Activated CD4-positive, alpha-beta T cell treated with anti-CD3 and anti-CD28 coated beads for 36 hours (primary cell): ENCODE measurements at places on chromosomes 11 and 22.

DNA sequence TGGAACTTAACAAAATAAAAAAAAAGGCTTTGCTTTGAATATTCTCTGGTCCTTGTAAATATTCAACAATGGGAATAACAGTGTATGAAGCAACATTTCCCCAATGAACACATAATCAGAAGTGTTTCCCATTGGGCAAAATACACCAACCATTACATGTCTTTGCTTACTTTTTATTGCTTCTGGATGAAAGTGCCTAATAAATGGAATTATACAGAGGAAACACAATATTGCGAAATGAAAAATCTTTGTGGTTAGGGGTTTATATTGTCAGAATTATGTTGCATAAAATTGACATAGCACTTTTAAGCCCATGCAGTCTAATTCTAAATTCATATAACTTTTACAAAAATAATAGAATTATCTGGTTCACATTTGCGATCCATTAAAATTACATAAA, 386.4 kb downstream of the DCDC1 start:
- DNase-seq = no peak

DNA sequence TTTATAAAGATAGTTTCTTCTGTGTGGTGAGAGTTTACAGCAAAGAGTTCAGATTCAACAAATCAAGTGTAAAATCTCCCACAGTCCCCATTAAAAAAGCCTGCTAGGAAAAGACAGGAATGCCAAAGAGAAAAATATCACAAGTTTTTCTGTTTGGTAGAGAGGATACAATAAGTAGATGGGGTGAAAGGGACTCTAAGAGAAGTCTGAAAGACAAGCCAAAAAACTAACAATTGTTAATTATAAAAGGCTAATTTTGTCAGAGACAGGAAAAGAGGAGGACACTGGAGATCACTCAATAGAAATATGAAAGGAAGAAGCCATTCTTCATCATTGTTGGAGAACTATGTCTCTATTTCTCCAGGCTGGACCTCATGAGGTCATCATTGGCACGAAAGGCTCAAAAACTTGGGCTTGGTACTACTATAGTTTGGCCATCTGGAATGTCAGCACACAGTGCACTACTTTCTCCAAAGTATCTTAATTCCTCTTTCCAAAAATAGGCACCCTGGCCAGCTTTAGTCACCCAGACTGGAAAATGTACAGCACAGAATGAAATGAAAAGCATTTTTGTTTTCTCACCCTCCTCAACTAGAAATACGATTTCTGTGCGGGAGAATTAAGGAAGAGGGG, 531 bp upstream of the SOX6 start:
- no peak for DNase-seq

GRCh38 chr11:128734103-128734831, 40.4 kb downstream of the FLI1 start:
- DNase-seq = peak; percentile 51

DNA sequence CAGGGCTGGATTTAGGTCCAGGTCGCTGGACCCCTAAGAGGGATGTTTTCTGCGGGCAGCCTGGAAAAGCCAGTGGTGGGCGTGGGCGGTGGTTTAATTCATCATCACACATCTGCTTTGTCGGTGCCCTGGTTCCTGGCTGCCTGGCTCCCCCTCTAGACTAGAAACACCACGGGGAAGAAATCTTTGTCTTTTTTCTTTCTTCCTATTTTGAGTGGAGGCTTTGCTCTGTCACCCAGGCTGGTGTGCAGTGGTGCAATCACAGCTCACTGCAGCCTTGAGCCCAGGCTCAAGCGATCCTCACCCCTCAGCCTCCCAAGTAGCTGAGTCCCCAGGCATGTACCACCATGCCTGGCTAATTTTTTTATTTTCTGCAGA, 86.6 kb upstream of the LINC01488 start:
- no peak for DNase-seq

DNA sequence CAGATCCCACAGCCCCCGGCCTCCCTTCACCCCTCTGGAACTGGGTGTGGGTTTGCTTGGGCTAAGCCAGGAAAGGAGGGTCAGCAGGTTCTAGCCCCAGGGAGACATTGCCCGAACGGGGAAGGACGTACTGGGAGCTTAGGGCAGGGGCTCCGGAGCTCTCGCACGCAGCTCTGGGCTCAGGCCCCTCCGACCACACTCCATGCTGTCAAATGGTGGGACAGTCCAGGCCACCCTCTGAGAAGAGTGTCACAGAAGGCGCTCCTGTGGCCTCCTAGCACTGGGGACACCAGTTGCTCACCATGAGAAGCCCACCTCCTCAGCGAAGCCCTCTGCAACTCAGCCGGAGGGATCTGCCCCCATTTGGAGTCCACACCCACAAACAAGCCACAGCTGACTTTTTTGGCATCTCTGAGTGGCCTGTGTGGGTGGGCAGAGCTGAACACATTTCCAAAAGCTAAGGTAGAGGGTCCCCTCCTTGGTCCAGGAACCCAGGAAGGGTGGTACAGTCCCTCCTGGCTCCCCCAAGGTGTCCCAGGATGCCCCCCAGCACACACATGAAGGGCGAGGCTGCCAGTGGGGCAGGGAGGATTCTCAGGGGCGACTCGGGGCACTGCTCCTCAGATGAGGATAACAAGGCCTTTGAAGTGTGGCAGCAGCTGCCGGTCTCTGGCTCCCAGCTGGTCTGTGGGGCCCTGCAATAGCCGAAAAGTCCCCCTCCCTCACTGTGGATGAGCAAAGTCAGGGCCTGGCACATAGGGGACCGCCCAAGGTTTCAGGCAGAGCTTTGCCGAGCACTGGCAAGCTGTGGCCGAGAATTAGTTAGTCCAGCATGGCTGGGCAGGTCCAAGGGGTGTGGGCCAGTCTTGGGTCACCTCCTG, 13.0 kb upstream of the TEF start:
- DNase-seq = no peak

DNA sequence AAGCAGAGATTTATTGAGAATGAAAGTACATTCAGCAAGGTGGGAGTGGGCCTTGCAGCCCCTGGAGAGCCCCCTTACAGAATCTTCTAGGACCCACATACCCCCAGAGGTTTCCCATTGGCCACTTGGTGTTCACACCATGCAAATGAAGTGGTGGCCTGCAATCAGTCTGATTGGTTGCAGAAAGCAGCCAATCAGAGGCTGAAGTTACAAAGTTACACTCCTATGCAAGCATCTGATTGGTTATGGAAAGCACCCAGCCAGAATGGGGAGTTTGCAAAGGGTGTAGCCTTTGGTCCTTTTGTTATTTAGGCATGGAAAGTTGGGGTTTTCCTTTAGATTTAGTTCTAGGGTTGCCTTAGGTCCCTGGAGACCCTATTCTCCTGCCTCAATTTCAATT, 34.9 kb downstream of the UVRAG start:
- no peak for DNase-seq

DNA sequence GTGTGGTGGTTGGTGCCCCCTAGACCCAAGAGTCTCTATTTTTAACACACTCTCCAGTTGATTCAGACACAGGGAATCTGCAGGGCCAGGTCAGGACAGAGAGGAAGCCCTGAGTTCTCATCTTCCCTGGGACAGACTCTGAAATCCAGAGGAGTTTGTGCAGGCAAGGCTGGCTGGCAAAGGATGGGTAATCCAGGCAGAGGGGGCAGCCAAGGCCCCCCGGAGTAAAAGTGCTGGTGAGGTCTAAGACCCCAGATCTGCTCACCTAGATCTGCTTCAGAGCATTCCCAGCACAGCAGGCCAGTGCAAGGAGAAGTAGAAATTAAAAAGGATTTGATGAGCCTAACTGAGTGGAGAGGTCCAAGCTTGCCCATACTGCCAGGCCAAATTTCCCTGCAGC, 40.6 kb upstream of the MN1 start:
- DNase-seq = no peak

GRCh38 chr11:33988586-33989370, 62.8 kb upstream of the CAPRIN1 start:
- DNase-seq = no peak

DNA sequence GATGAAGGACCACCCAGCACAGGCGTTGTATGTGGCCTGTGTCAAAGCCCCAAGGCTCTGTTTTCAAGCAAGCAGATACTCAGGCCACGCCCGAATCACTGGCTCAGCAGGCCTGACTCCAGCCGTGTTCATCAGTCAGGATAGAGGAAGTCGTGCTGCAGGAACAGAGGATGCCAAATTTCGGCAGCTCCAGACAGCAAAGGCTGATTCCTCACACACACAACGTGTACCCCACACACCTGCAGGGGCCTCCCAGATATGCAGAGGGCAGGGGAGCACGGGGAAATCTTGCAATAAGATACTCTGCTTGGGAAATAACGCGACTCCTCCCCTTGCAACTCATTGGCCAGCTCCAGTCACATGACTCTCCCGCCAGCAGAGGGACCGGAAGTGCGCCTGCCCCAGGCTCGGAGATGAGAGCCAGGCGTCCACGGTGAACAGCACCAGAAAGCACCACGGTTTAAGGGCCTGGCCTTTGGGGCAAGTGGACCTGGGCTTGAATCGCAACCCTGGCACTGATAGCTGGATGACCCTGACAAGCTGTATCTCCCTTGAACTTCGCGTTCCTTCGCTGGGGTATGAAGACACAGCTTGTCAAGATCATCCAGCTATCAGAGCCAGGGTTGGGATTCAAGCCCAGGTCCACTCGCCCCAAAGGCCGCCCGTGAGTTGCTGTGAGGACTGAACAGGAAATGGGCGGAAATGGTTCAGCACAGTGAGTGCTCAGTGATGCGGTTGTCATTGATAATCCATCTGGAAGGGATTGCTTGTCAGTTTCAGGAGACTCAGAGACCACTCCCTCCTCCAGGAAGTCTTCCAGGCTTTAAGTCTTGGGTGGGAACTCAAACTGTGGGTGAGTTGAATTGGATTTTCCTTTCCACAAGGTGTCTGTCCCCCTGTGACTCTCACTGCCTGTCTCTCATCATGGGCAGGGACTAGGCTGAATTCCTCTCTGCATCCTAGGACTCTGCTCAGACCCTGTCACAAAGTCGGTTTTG, 88.5 kb downstream of the MYEOV start:
- DNase-seq = peak; percentile 8

DNA sequence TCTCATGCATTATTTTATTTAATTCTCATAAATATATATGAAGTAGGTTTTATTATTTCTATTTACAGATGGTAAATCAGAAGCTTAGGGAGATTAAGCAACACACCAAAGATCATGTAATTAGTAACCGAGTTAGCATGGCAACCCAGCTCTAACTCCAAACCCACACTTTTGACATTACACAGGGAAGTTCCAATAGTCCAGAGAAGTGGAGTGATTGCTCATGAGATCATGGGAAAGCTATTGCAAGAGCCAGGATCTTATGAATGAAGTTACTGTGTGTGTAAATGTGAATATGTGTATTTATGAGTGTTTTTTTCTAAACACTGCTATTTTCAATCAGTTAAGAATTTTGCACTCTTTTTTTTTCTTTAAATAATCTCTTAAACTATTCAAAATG, 225.8 kb upstream of the KIRREL3 start:
- DNase-seq = no peak

DNA sequence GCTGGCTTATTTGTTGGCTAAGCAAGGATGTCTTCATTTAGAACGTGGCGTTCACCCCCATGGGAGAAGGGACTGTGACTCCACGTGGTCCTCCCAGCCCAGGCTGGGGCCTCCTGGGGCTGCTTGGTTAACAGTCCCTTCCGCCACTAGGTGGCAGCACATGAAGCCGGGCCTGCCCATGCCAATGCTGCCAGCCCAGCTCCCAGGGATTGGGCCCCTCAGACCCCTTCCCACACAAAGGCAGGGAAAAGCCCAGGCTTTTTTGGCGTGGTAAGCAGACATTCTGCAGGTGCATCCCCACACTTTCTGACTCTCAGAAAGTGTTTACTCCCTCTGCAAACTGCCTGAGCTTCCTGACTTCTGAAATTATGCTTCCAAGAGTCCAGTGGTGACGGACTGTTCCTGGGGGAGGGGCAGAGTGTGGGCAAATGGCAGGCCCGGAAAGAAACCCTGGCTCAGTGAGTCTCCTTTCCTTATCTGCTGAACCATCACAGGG, 3.1 kb downstream of the CBX6 start:
- peak; percentile 91 for DNase-seq

- no peak for DNase-seq
These were observed 34.8 kb upstream of the E2F8 start for GRCh38 chr11:19275496-19275895.

- DNase-seq = no peak
These were observed 21.0 kb upstream of the MOB2 start for GRCh38 chr11:1507381-1508140.

DNA sequence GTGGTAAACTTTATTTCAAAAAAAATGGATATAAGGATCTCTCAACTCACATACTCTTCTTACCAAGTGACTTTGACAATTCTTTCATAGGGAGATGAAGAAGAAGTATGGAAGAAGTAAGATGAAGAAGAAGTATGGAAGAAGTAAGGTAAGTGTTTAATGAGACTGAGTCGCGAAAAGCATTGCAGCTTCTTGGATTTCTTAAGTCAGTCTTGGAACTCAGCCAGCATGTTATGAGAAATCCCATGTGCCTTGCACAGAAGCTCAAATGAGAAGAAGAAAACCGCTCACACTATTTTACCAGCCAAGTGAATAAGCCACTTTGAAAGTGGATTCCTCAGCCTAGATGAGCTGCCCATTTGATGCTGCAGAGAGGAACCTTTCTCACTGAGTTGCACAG, 332.0 kb upstream of the CCDC179 start:
- DNase-seq = no peak

DNA sequence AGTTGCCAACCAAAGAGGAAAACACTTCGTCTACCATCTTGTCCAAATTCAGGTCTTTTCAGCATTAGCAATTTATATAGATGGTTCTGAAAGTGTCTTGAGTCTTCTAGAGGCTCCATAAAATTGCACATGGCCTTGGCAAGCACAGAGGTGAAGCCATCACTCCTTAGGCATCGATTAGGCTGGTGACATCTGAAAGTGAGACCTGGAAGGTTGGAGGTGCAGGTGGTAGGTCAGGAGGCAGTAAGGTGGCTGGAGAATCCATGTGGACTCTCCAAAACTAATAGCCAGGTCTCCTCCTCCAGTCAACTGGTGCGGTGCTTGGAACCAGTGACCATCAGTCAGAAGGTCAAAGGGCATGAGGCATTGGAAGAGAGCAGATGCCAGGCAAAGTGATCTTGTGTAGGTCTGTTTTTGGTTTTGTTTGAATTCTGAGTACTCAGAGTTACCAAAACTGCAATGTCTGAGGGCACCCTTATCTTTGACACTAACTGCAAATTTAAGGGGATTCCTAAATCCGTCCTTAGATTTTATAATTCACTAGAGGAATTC, 6.6 kb upstream of the APOL2 start:
- no peak for DNase-seq

DNA sequence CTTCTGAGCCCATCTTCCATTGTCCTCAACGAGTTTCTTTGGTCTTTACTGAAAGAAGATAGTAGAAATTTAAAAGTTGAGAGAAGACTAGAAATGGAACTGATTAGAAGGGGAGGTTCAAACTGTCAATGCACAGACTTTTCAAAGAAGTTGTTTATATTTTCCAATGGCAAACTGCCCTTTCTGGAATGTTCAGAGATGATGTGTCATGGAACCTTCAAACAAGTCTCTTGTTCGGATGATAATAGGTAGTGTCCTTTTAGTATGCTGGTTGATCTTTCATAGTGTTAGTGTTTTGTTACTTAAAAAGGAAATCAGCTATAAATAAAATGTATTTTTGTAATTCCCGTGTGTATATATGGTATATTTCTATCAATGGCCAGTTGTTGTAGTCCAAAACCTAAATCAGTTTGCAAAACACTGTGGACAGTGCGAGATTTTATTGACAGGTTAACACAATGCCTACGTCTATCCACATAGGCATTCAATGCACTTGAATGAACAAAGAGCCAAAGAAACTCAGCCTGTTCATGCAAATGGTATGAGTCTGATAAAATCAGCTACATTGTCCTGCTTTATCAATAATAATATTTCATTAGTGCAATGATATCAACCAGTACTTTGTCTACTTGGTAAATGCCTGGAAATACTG, 30.9 kb downstream of the C11orf91 start:
- no peak for DNase-seq
